ENCODE measurements at places on chromosomes 6 and 20.

DNA sequence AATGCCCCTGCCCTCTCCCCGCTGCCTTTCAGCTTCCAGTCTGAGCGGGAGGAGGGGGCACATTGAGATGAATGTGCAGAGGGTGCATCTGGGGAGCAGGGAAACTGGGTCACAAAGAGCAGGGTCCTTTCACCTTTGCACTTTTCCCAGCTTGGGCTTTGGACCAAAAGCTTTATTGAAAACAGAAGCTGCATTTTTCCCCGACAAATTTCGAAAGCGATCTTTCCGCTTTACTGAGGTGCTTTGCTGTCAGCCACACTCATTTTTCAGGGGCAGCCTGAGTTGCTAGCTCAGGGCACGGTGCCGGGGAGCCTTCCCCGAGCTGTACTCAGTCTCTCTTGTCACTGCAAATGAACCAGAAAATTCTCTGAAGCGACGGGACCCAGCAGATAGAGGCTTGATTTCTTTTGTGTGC, 283.7 kb upstream of the SOX4 start:
- no peak for DNase-seq

GRCh38 chr6:5379647-5380242, 118.4 kb downstream of the FARS2 start:
- no peak for DNase-seq

GRCh38 chr20:19823971-19824370, 65.9 kb downstream of the RIN2 start:
- DNase-seq = no peak

DNA sequence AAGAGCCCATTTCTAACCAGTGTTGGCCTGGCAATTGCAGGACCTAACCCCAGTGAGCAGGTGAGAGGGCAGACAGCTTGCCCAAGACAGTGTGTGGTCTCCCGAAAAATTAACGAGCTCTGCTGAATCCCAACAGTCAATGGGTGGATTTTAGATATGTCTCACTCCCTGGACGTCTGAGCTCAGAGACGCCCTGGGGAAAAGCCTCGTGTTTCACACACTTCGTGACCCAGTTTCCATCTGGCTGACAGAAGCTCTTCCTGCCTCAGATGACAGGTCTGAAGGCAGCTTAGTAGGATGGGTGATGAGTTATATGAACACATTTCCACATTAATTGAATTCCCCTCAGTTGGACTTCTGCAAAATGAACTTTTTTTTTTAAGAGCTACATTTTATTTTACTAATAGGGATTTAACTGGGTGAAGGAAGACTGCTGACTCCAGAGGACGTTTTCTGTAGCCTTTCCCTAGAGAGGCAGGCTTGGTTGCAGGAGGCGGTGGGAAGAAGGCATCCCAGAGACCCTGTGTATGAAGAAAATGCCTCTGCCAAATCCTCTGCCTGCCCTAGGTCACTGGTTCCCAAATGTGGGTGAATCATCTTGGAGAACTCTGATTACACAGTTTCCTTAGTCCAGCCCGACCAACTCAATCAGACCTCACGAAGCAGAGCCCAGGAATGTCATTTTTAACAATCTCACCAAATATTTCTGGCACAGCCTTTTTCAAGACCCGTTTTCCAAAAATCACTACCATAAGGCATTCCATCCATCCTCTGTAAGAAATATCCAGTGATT, 71.7 kb upstream of the LY86 start:
- DNase-seq = no peak

DNA sequence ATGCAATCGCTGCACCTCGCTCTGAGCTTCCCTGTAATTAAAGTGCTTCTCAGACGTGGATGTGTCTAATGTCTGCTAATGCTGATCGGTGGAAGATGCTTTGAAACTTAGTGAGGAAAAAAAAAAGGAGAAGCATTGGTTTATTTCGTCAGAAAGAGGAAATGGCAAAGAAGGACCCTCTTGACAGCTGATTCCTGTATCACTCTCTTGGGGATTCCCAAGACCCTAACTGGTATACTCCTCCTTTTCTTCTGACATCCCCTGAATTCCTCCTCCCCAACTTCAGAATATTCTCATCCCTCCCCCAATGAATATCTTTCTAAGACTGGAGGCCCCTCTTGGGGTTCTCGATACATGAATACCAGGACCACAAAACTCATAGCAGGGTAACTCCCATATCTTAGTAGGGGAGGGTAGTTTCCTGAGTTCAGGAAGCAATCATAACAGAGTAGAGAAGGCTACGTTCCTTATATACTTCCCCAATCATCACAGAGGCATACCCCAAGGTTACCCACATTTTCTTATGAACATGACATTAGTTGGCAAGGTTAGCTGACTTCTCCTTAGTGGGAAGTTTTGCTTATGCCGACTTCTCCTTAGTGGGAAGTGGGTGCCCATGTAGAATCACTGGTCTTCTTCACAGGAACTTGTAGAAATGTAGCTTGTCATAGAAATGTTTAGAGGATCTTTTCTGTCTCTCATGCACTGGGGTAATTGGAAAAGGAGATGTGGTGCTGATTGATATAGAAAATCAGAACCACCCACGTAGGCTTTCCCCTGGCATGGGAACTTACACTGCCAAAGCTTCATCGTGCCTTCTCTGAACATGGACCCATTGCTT, 63.8 kb upstream of the ATXN1 start:
- peak; percentile 28 for DNase-seq

GRCh38 chr6:136180704-136181511, 69.2 kb downstream of the MTFR2 start:
- DNase-seq = no peak

- no peak for DNase-seq
Observed at GRCh38 chr20:3309226-3309625, 70.2 kb upstream of the SLC4A11 start.

DNA sequence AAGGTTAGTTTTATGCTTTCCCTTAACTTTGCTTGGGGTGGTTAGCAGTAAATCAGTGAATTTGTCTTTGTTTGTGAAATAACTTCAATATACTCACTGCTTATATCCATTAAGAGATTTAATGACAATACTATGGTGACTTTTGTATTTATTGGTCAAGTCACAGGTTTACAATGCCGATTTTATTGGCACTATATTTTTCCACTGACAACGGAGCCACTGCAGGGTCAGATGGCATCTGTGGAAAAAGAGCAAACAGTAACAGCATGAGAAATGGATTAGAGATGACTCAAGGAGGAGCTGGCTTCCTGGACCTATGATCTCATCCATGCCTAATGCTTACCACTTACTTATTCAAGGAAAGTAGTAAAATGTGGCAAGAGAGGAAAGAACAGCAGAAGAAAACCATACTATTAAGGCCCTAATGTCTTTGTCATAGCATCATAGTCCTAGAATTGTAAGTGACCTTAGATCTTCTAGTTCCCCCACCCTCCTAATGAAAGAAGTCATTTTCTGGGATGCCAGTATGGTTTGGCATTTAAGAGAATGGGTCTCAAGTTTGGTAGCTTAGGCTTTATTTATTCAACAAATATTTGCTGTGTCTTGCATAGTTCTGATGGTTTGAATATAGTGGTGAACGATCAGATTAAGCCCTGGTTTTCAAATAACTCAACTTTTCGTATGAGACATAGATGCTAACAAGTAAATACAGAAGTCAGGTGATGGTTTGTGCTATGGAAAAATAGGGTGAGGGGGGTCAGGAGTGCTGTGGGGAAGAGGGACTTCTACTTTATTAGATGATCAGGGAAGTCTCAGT, 18.5 kb downstream of the RNF144B start:
- DNase-seq = no peak

- no peak for DNase-seq
Observed at GRCh38 chr20:44356353-44356723, 839 bp downstream of the HNF4A start.

DNA sequence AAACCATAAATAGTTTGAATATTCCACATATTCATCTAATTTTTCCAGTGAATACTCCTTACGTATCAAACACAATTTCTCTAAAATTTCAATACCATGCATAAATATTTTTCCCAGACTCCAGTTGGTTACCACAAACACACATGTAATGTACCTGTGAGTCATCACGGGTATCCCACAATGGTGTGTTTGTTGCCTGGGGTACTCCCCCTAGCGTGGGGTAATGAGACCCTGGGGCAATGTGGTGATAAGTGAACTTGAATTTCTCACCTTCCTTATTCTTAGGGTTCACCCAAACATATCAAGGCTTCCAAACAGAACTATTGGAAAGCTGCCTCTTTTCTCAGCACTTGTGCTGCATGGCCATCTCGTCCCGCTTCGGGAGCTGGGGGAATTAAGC, 51.0 kb downstream of the STX7 start:
- no peak for DNase-seq

GRCh38 chr6:105779110-105779509, 307.0 kb upstream of the PRDM1 start:
- DNase-seq = no peak

DNA sequence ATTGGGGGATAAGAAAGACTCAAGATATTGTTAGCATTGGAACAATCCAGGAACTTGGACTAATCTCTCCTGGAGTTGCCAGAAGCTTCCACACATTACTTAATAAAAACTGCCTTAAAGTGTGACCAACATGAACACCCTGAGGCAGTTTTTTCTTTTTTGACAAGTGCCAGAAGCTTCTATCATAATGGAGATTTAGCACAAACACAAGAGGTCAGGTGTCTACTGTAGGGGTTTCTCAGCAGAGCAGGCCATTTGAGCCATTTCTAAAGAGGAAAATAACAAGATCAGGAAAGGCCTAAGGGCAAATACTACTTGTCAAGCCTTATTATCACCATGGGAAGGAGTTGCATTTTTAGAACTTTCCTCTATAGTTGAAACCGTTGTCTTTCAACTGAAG, 361.5 kb downstream of the EPM2A start:
- DNase-seq = no peak

DNA sequence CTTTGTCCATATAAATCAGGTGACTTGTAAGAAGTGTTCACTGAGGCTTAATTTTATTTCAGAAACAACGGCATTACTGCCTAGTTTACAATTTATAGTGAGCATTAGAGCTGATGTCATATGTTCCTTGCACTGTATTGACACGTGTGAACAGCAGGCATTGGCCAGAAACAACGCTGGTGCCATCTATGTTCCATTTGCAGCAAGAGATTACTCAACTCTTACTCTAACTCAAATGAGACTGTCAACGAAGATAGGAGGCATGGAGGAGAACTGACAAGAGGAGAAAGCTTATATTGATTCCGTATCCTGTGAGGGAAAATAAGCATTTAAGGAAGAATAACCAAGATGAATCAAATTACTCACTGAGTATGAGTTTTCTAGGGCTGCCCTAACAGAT, 48.4 kb downstream of the MTFR2 start:
- no peak for DNase-seq

GRCh38 chr6:165704045-165704748, 41.2 kb upstream of the PDE10A start:
- DNase-seq = no peak

GRCh38 chr6:148423601-148424270, 81.1 kb downstream of the SASH1 start:
- DNase-seq = no peak

DNA sequence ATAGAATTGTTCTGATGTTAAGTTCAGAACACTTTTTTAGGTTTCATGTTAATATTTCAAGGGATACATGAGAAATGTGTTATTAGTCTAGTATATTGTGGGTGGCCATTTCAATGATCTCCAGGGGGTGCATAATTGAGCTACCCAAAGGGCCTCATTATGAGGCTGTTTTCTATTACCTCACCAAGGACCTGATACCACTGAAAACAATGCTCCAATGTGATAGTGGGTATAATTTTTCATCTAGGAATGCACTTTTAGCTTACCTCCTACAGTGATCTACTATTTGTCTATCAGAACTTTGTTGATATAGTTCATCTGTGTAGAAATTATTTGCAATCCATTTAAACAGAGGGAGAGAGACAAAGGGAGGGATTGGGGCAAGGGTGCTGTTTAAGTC, 106.8 kb upstream of the HS3ST5 start:
- DNase-seq = no peak

DNA sequence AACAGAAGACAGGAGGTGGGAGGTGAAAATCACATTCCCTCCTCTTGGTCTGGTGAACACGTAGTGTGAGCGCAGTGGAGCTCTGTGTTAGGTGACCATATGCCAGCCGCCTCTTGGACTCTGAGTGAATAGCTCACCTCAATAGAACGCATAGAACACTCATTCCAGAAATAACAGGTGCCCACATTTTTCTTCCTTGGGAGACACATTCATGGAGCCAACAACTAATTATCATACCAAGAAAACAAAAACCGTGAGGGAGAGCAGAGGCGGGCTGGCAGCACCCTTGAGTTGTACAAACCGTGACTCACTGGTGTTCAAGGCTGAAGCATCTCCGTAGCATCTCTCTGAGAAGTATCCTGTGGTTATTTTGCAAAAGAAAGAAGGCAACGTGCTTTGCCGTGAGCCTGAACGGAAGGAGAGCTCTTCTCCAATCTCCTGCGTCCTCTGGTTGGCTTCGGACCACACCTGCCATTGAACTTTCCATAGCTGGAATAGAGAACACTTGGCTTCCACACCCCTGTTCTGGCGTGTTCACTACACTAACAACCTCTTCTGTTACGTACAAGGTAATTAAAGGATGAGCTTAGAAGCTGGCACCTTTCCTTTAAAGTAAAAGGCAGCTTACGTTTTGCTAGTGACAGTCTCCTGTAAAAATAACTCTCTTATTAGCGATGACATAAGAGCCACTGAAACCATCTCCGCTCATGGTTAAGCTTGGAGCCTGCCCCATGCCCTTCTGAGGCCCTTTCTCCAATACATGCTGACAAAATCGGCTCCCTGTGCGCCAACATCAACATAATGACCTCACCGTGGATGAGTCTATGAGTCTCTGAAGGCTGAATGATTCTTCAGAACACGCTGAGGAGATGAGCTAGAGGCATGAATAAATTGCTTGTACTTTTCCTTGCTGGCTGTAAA, 30.2 kb upstream of the SGK1 start:
- DNase-seq = no peak

- DNase-seq = no peak
Observed at GRCh38 chr6:113315879-113316278, 541.3 kb upstream of the MARCKS start.

GRCh38 chr6:170116636-170117035, 174.2 kb downstream of the DLL1 start:
- DNase-seq = no peak

GRCh38 chr6:161163466-161164181, 110.2 kb downstream of the AGPAT4 start:
- no peak for DNase-seq

- DNase-seq = no peak
Observed at GRCh38 chr20:20448881-20449280, 81.0 kb downstream of the INSM1 start.

- no peak for DNase-seq
Observed at GRCh38 chr6:85113934-85114580, 335.8 kb upstream of the NT5E start.
